ENCODE measurements at places on chromosomes 5 and 9.

DNA sequence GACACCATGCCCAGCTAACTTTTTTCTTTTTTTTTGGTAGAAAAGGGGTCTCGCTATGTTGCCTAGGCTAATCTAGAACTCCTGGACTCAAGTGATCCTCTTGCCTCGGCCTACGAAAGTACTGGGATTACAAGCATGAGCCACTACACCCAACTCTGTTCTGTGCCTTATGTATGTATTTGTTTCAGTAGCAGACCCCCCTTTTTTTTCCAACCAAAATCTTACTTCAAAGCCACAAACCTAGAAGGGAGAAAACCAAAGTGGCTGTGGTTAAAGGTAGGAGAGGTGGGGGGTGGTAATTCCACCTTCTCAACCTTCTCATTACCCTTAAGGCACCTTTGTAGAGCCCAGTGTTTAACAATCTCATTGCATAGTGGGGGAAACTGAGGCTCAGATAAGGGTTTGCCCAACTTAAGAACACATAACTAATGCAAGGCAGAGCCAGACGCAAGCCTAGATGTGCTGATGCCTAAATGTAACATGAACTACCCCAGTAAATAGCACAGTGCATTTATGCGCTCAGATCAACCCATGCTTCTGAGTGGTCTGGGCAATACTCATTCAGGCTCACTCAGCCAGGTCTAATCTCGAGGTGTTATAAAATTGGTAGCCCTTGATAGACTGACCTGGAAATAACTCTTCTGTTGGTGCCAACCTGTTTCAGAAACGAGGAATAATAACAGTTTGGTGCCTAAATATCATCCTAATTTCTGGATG is 33.0 kb downstream of the ITK start:
- no peak for DNase-seq

- no peak for DNase-seq
Observed at GRCh38 chr5:133569347-133569746, 43.0 kb downstream of the FSTL4 start.

- no peak for DNase-seq
Observed at GRCh38 chr5:76082772-76083554, at the start of gene SV2C. SV2C (plus strand) TSS chr5:76083383; CDS start chr5:76131751, 48,368 bp downstream.

DNA sequence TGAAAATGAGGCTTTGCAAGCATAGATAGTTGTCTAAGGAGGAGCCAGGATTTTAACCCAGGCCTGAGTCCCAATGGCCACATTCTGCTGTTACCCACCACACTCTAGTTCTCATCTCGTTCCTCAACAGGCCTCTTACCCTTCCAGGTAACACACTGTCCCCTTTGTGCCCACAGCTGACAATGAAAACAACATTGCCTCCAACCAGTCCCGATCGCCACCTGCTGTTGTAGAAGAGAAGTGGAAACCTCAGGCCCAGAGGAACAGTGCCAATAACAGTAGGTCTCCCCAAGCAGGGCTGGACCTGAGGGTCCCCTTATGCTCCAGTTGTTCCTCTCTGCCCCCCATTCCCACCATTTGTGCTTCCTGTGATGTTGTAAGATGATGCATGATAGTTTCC is 30.4 kb downstream of the AMBP start:
- peak; percentile 9 for DNase-seq

GRCh38 chr5:124665035-124665434 is 81.4 kb downstream of the ZNF608 start:
- DNase-seq, result no peak

All from NB4 (cell line).